B cell (primary cell): ENCODE measurements at places on chromosomes 12 and 14.

DNA sequence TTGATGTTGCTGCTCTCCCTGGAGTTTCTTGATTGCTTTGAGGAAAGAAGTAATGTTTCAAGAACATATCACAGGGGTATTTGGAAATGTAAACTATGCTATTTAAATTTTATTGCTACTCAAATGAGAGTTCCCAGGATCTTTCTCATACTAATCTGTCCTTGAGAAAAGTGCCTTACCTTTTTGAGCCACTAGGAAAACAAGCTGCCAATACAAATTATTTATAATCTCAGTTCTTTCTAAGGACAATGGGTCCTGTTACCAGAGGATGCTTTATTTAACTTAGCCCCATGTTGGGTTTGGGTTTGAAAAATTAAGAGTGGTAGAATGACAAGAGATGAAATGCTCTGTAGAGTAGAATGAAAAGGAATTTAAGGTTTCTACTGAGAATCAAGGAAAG lies 258.2 kb upstream of the PRKD1 start:
- no peaks in the 10 kb centered on the region for H3K27me3 ChIP-seq
- H3K36me3 ChIP-seq, result no peaks in the 10 kb centered on the region
- no peak overlapping the region for H3K4me3 ChIP-seq
- H3K27ac ChIP-seq, result no peak overlapping the region

- no peaks in the 10 kb centered on the region for H3K36me3 ChIP-seq
- no peak for DNase-seq
- no peaks in the 10 kb centered on the region for H3K27me3 ChIP-seq
- H3K27ac ChIP-seq, result no peak overlapping the region
- H3K4me1 ChIP-seq, result no peaks in the 10 kb centered on the region
These were observed 98.4 kb downstream of the EFCAB11 start for GRCh38 chr14:89855961-89856656.

GRCh38 chr12:116552773-116553373 lies 6.3 kb upstream of the MAP1LC3B2 start:
- no peak for DNase-seq
- H3K27ac ChIP-seq, result no peak overlapping the region
- H3K4me1 ChIP-seq, result peaks cover 28% of the 10 kb centered on the region
- H3K4me3 ChIP-seq, result no peak overlapping the region

DNA sequence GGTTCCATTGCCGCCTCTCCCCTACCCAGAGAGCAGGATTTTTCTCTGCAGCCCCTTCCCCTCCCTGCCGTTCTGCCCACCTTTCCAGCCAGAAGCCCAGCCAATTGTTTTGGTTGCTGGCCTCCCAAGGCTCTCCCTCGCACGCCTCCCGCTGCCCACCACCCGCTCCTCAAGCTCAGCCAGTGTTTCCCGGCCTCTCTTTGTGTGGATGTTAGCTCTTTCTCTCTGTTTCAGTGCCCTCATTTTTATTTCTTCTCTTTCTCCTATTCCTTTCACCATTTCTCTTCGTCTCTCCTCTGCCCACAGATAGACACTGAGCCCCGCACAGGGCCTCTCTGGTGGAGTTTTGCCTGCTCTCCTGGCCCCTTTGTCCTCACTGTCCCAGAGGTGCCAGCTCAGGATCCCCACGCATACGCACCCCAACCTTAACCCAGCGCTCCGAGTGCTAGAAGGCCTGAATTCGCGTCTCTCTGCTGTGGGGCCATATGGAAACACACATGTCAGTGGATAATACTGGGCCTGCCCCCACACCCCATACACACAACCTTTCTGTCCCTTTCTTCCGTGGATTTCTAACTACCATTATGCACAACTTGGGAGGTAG lies 54.9 kb downstream of the SMUG1 start:
- no peaks in the 10 kb centered on the region for H3K4me1 ChIP-seq
- H3K27me3 ChIP-seq, result peaks cover 31% of the 10 kb centered on the region
- no peak overlapping the region for H3K27ac ChIP-seq

- no peaks in the 10 kb centered on the region for H3K36me3 ChIP-seq
- H3K27me3 ChIP-seq, result no peaks in the 10 kb centered on the region
- no peak overlapping the region for H3K4me3 ChIP-seq
These were observed 2.6 kb downstream of the NOC4L start for GRCh38 chr12:132146772-132147422.

DNA sequence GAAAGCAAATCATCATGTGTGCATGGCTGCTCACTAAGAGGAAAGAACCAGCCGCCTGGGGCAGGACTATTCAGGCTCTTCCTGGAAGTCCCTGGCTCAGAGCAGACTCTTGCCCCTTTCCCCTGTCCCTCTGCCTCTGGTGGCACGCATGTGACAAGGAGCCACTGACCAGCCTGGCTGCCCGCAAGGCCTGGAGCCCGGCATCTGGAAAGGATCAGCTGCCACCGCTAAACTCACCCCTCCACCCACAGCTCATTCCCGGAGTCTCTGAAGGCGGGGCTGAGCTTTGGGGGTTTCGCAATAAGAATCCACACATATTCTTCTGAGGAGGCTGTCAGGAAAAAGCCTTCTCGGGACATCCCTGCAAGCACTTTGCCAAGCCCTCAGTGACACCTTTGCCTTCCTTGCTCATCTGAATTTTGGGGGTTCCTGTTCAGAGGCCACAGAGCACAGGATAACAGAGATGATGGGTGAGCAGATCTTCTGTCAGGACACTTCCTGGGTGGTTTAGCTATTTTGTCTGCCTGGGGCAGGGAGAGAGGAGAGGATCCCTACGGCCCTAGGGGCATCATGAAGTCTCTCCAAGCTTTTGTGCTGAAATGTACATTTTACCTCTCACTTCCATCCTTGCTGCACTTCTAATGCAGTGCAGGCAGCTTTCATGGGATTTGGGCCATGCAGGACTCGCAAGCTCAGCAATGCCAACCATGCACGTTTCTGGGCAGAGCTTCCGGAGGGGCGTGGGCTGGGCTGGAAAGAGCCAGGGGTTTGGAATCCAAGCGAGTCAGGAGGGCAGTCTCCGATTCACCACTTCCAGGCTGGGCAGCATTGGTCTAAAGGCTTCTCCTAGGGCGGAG lies 124.8 kb upstream of the MAP1LC3B2 start:
- H3K4me1 ChIP-seq, result no peaks in the 10 kb centered on the region
- no peak overlapping the region for H3K27ac ChIP-seq
- DNase-seq, result no peak
- H3K27me3 ChIP-seq, result no peaks in the 10 kb centered on the region

GRCh38 chr14:71737760-71738159 lies 194.5 kb upstream of the RGS6 start:
- no peak overlapping the region for H3K27ac ChIP-seq
- H3K4me1 ChIP-seq, result no peaks in the 10 kb centered on the region
- peaks cover 62% of the 10 kb centered on the region for H3K36me3 ChIP-seq
- H3K27me3 ChIP-seq, result no peaks in the 10 kb centered on the region
- no peak for DNase-seq
- H3K4me3 ChIP-seq, result no peak overlapping the region

DNA sequence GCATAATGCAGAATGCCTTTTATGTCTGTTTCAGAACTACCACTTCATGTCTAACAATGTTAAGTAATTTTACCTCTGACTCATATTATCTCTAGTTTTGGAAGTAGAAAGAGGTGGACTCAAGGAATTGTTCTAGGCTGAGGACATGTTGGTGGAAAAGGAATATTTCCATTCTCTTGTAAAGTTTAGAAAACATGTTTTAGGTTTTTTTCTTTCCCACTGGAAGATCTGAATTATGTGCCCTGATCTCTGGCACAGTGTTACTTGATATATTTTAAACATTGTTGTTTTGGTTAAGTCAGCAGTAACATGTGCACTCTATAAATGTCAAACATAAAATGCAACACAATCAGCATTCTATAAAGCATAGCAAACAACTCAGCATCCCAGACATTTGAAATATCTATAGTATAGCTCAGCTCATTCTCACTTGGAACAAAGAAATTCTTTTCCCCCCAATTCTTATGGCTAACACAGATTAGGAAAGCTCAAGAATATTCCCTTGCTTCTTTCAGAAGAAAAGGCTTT lies 202.3 kb downstream of the STXBP6 start:
- H3K4me3 ChIP-seq, result no peak overlapping the region
- no peaks in the 10 kb centered on the region for H3K27me3 ChIP-seq
- no peaks in the 10 kb centered on the region for H3K36me3 ChIP-seq
- DNase-seq, result no peak
- no peak overlapping the region for H3K27ac ChIP-seq

- H3K4me1 ChIP-seq, result no peaks in the 10 kb centered on the region
- no peak overlapping the region for H3K27ac ChIP-seq
- H3K4me3 ChIP-seq, result no peak overlapping the region
- DNase-seq, result no peak
- no peaks in the 10 kb centered on the region for H3K27me3 ChIP-seq
These were observed 696.3 kb upstream of the USP15 start for GRCh38 chr12:61563665-61564450.

- H3K4me1 ChIP-seq, result no peaks in the 10 kb centered on the region
- no peak overlapping the region for H3K4me3 ChIP-seq
- no peaks in the 10 kb centered on the region for H3K36me3 ChIP-seq
- DNase-seq, result no peak
These were observed 435.3 kb upstream of the TMTC1 start for GRCh38 chr12:30219047-30219446.

DNA sequence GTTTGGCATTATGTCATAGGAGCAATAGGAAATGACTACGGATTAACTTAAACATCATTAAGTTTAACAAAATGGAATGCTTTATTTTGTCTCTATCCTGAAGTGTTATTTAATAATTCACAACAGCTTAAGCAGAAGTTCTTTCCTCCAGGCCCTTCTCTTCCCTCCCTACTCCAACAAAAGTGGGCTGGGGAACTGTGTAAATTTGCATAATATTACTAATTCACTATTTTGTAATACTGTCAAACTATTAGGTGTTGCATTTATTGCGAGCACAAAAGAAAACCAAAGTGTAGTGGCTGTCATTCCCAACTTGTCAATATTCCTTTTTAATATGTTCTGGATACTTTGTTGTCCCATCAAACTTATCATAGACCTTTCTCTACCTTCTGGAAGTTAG lies 69.8 kb downstream of the ATG14 start:
- DNase-seq, result no peak
- H3K27me3 ChIP-seq, result no peaks in the 10 kb centered on the region
- H3K4me3 ChIP-seq, result no peak overlapping the region

GRCh38 chr12:117821480-117822175 lies 147.2 kb downstream of the KSR2 start:
- no peak overlapping the region for H3K4me3 ChIP-seq
- no peaks in the 10 kb centered on the region for H3K4me1 ChIP-seq
- no peaks in the 10 kb centered on the region for H3K36me3 ChIP-seq
- H3K27me3 ChIP-seq, result no peaks in the 10 kb centered on the region
- no peak overlapping the region for H3K27ac ChIP-seq

DNA sequence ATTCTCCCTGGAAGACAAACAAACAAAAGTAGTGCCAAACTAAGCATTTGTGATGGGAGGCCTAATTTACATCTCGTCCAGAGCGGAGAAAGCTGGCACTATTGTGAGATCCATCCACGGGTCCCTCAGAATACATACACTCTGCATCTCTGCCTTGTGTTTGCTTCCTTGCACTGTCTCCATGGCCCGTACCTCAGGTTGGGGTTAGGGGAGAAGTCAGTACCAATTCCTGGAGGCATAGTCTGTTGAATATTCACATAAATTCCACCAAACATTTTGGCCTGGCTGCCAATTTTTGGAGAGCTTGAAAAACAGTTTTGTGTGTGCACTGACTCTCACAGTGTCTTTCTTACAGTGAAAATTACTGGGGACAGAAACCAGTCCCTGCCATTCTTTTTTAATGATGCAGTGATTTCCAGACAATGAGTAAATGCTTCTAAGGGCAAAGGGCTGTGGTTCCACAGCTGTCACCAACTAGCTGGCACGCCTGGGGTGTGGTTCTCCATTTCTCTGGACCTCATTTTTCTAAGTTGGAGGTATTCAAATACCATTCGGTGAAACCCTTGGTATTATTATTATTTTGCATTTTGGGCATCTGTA lies 119.7 kb upstream of the HIF1A start:
- H3K27ac ChIP-seq, result no peak overlapping the region
- no peak for DNase-seq
- H3K4me1 ChIP-seq, result peaks cover 5% of the 10 kb centered on the region
- no peaks in the 10 kb centered on the region for H3K36me3 ChIP-seq
- H3K27me3 ChIP-seq, result no peaks in the 10 kb centered on the region

GRCh38 chr12:16163146-16163545 lies 114.3 kb downstream of the SLC15A5 start:
- H3K4me1 ChIP-seq, result no peaks in the 10 kb centered on the region
- no peak overlapping the region for H3K27ac ChIP-seq
- no peak overlapping the region for H3K4me3 ChIP-seq
- H3K27me3 ChIP-seq, result no peaks in the 10 kb centered on the region
- no peaks in the 10 kb centered on the region for H3K36me3 ChIP-seq

- H3K4me1 ChIP-seq, result peaks cover 4% of the 10 kb centered on the region
- H3K4me3 ChIP-seq, result no peak overlapping the region
- H3K27me3 ChIP-seq, result no peaks in the 10 kb centered on the region
- no peaks in the 10 kb centered on the region for H3K36me3 ChIP-seq
These were observed 6.4 kb downstream of the NDUFA12 start for GRCh38 chr12:94997061-94997460.

DNA sequence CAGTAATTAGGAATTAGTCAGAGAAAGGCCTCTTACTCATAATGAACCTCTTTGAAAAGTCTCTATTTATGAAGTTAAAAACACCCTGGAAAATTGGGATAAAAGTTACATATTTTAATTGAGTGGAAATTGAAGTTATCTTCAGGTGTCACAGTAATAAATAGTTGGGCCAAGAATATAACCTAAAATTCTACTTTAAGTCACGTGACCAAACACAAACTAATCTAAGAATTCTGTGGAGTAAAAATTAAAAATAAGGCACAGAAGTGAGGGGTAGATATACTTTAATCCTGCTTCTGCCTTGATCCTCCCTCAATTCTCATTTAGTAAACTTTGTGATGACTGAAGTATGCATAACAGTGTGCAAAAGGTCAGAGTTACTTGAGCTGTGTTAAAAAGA lies 226.4 kb downstream of the NAV3 start:
- no peak for DNase-seq
- no peak overlapping the region for H3K4me3 ChIP-seq
- H3K4me1 ChIP-seq, result no peaks in the 10 kb centered on the region

DNA sequence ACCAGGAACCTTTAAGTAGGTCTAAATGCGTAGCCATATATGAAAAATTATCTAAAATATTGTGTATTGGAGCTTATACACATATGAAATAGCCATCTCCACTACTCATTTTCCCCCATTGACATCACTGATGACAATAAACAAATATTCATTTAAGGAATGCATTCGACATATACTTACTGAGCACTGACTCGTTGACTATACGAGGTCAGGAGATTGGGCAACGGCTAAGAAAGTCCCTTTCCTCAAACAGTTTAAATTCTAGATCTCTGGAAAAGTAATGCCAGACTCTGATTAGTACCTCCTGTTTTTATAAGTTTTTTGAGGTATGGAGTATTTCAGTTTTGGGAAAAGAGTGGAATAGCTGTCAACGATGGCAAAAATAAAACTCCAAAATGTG lies 139.4 kb upstream of the DIO2 start:
- no peaks in the 10 kb centered on the region for H3K36me3 ChIP-seq
- H3K4me1 ChIP-seq, result no peaks in the 10 kb centered on the region
- no peak overlapping the region for H3K27ac ChIP-seq

DNA sequence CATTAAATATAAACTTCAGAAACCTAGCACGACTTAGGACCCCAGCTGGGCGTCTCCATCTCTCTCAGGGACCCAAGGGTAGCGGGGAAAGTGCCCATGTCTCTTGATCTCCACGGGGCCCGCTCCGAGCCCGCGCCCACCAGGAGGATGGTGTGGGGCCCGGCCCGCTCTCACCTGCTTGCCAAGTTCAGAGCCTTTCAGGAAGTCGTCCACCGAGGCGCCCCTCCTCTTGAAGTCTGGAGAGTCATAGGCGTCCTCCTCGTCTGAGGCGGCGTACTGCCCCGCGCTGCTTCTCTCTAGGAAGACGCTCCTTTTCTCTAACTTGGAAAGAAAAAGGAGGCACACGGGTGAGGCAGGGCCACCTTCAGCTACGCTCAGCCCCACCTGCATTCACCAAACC lies 96.9 kb downstream of the PIWIL1 start:
- no peak overlapping the region for H3K4me3 ChIP-seq
- H3K36me3 ChIP-seq, result no peaks in the 10 kb centered on the region
- no peak for DNase-seq
- no peak overlapping the region for H3K27ac ChIP-seq
- H3K4me1 ChIP-seq, result no peaks in the 10 kb centered on the region
